Mesothelial cell of epicardium (in vitro differentiated cells): ENCODE measurements at places on chromosomes 2 and 18.

- peaks cover 1% of the 10 kb centered on the region for H3K4me1 ChIP-seq
- H3K4me3 ChIP-seq: no peak overlapping the region
- no peaks in the 10 kb centered on the region for H3K27me3 ChIP-seq
Observed at GRCh38 chr2:223674998-223675609, 72.9 kb upstream of the SCG2 start.

GRCh38 chr18:11572201-11572600 is 37.2 kb upstream of the SLC35G4 start:
- H3K27me3 ChIP-seq: peaks cover 17% of the 10 kb centered on the region
- DNase-seq: no peak
- no peak overlapping the region for H3K27ac ChIP-seq
- H3K4me1 ChIP-seq: peaks cover 13% of the 10 kb centered on the region
- H3K4me3 ChIP-seq: no peak overlapping the region

DNA sequence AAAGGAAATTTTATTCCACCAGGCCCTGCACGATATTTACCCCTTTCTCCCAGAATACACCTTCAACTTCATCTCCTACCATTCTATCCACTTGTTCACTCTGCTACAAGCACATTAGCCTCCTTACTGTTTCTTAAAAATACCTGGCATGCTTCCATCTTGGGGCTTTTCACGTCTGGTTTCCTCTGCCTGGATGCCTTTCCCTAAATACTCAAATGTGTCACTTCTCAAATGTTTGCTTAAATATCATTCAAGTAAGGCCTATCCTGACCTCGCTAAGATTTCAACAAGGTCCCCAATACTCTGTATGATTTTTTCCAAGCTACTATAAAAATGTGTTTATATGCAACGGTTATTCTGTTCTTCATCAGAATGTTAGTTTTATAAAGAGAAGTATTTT is 433.0 kb upstream of the CHAC2 start:
- no peaks in the 10 kb centered on the region for H3K27me3 ChIP-seq
- DNase-seq: no peak
- no peak overlapping the region for H3K4me3 ChIP-seq
- no peaks in the 10 kb centered on the region for H3K4me1 ChIP-seq
- H3K27ac ChIP-seq: no peak overlapping the region

- no peaks in the 10 kb centered on the region for H3K36me3 ChIP-seq
- H3K27me3 ChIP-seq: no peaks in the 10 kb centered on the region
- H3K27ac ChIP-seq: no peak overlapping the region
- no peak for DNase-seq
- H3K4me3 ChIP-seq: no peak overlapping the region
- peaks cover 7% of the 10 kb centered on the region for H3K4me1 ChIP-seq
Observed at GRCh38 chr2:112153501-112153900, 15.3 kb downstream of the FBLN7 start.

DNA sequence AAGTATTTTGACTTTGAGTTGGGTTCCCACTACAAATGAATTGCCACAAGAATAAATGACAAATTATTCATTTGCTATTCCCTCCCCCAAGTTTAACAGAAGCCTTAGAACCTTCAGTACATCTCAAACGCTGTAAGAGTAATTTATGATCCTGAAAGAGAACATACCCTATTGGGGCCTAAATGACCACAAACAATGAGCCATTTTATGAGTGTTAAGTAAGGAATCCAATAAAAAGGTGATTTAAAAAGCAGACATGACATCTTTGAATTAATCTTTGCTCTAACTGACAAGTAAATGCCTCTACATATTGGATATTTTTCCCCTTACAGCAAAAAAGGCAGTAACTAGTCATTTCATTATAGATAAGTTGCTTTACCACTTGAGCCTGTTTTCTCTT is 136.9 kb downstream of the NRXN1 start:
- H3K27me3 ChIP-seq: peaks cover 25% of the 10 kb centered on the region
- no peak for DNase-seq
- H3K27ac ChIP-seq: no peak overlapping the region
- H3K4me1 ChIP-seq: peaks cover 6% of the 10 kb centered on the region
- no peak overlapping the region for H3K4me3 ChIP-seq
- H3K36me3 ChIP-seq: no peaks in the 10 kb centered on the region

DNA sequence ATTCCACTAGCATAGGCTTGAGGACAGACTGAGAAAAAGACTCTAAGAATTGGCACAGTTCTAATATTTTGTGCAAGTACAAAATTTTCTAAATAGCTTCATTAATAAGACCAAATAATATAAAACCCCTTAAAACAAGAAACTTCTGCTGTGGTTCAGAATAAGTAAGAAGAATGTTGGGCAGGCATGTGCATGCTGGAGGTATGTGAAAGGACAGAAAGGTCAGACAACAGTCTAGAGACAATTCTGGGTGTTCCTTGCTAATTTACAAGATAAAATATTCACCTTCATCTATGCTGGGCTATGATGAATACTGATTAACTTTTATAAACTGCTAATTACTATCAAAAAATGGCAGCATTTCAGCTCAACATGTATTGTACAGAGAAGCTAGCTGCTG is 14.9 kb downstream of the CEBPZOS start:
- H3K4me3 ChIP-seq: no peak overlapping the region
- no peak for DNase-seq
- H3K36me3 ChIP-seq: peaks cover 60% of the 10 kb centered on the region
- H3K27ac ChIP-seq: peak overlapping the region; percentile 54
- H3K4me1 ChIP-seq: peaks cover 6% of the 10 kb centered on the region

GRCh38 chr2:233059797-233060500 is at the start of gene INPP5D:
Gene INPP5D, plus strand, starts transcription at chr2:233060342. Its CDS starts 137 bp downstream, at chr2:233060479.
- H3K27ac ChIP-seq: no peak within 1 kb of the TSS
- peaks cover under 1% of the 10 kb centered on the region for H3K27me3 ChIP-seq

GRCh38 chr2:1052771-1053191 is 102.1 kb downstream of the SNTG2 start:
- H3K4me1 ChIP-seq: peaks cover 8% of the 10 kb centered on the region
- no peak overlapping the region for H3K27ac ChIP-seq
- DNase-seq: no peak
- H3K36me3 ChIP-seq: no peaks in the 10 kb centered on the region
- no peak overlapping the region for H3K4me3 ChIP-seq

DNA sequence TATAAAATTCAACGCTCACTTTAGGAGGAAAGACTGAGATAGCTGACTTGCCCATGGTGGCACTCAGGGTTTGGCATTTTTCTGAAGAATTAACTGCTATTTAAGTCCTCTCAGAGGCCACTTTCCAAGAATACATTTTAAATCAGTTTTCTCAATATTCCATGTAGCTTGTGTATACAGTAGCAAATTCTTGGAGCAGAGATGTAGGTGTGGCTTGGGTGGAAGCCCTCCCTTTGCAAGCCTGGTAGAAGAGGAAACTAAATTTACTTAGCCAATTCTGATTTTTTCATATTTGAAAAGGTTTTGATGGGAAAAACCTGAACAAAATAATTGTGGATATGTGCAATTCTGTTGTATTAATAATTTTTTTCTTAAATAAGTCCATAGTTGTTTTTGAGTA is 14.0 kb upstream of the ITGAV start:
- H3K27me3 ChIP-seq: no peaks in the 10 kb centered on the region
- no peak for DNase-seq
- peak overlapping the region; percentile 95 for H3K27ac ChIP-seq
- no peaks in the 10 kb centered on the region for H3K36me3 ChIP-seq
- no peak overlapping the region for H3K4me3 ChIP-seq
